ENCODE measurements at places on chromosomes 1 and 21.

- DNase-seq, result no peak
Measured at GRCh38 chr1:43048601-43049011, 89.9 kb upstream of the SLC2A1 start.

- DNase-seq, result peak; percentile 80
Measured at GRCh38 chr21:31184459-31184858, 146.2 kb upstream of the KRTAP19-8 start.

GRCh38 chr21:32135401-32136363 is 143.2 kb downstream of the MIS18A start:
- DNase-seq, result no peak

DNA sequence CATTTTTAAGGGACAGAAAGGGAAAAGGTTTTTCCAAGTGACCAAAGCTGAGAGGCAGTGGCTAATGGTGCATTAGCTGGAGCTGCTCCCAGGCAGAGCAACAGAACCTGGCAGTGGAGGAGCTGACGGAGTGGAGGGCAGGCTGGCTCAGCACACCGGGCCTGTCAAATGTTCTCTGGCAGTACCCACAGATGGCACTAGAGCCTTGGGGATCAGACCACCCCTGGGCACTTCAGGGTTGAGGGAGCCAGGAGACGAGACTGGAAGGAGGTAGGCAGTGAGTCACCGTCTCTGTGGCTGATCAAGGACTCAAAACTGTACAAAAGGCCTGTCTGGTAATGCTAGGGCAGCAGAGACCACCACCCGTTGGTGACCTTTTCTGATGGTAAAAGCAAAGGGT is 121.7 kb upstream of the KIAA0040 start:
- no peak for DNase-seq

DNA sequence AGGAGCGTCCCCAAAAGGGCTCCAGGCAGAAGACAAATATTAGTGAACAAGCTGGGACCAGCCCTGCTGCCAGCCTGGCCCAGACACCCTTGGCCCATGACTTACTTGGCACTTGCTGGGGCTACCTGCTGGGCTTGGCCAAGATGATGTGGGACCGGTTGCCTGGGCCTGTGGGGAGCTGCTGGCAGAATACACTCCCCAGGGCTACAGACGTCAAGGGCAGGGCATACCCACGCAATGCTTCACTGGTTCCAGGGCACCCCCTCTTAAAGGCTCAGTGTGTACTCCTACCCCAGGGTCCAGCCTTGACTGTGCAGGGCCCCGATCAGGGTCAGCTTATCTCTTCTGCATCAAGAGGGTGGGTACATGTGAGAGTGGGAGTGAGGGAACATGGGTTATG is 106.5 kb upstream of the SLC2A1 start:
- DNase-seq, result no peak

- DNase-seq, result peak; percentile 67
Measured at GRCh38 chr1:151047591-151047924, at the start of gene C1orf56. Gene C1orf56, plus strand, starts transcription at chr1:151047751. Its CDS starts 97 bp downstream, at chr1:151047848.

GRCh38 chr1:212700223-212700891 is 717 bp upstream of the BATF3 start:
- DNase-seq, result peak; percentile 73
